ENCODE measurements at places on chromosomes 4 and X.
A peak's percentile ranks its signal among the peaks of the same experiment; 100 is the strongest.

DNA sequence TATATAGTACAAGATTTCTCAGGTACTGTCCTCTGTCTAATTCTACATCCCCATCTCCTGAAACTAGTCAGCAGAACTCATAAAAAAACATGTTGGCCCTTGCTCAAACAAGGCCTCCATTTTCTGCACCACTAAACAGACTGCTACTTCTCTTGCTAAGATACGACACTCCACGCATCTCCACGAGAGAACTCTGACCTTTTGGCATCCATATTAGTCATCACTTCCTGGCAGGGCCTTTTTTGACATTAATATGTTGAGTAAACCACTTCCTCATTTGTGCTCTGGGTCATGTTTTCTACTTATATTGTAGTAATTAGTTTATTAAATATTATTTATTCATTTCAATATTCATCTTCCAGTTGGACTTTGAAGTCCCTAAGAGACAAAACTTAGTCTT lies 65.6 kb downstream of the DCAF8L1 start:
- peak; percentile 1 for DNase-seq

- DNase-seq = no peak
Measured at GRCh38 chr4:82031376-82031927, 342.3 kb downstream of the HNRNPD start.

- DNase-seq = no peak
Measured at GRCh38 chrX:138191998-138192397, 519.5 kb downstream of the FGF13 start.

- DNase-seq = no peak
Measured at GRCh38 chrX:18875256-18875878, 108.5 kb downstream of the PHKA2 start.

DNA sequence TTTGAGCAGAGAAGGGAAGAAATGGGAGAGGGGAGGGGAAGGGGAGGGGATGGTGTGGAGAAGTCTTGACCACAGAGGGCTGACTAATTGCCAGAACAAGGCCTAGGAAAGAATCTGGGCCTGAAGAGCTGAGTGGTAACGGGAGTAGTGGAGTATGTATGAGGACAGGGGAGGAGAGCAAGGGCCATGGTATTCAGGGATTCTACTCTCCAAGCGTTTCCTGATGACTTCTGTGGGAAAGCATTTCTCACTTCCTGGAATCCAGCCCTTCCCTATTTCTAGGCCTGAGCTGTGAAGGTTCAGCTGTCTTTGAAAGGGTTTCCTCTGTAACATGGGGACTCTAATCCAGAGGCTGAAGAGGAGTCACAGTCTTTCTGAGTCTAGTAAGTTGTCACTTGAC lies 19.7 kb upstream of the SOX3 start:
- no peak for DNase-seq

DNA sequence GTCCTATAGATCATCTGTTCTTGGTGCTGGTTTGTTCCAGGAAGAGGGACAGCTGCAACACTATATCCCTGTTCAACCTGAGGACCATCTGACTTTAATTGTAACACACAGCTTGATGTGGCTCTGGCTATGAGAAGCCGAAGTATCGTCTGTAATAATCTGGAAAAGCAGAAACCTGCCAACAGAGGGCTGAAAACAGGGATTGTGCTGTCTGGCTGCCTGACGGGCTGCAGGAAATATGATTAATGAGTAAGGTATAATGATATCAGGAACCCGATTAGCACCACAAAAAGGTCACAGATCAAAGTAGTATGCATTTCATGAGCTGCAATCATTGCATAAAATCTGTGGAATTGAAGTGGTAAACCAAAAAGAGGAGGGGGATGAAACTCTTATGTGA lies 170.4 kb upstream of the MAB21L2 start:
- no peak for DNase-seq

GRCh38 chrX:132169554-132169953 lies 41.7 kb upstream of the FRMD7 start:
- DNase-seq = no peak

- no peak for DNase-seq
Measured at GRCh38 chr4:105147016-105147552, 408 bp downstream of the TET2 start.

- peak; percentile 49 for DNase-seq
Measured at GRCh38 chr4:123564758-123565346, 168.3 kb downstream of the SPRY1 start.

GRCh38 chrX:134600714-134601113 lies 57.6 kb downstream of the PLAC1 start:
- DNase-seq = no peak

DNA sequence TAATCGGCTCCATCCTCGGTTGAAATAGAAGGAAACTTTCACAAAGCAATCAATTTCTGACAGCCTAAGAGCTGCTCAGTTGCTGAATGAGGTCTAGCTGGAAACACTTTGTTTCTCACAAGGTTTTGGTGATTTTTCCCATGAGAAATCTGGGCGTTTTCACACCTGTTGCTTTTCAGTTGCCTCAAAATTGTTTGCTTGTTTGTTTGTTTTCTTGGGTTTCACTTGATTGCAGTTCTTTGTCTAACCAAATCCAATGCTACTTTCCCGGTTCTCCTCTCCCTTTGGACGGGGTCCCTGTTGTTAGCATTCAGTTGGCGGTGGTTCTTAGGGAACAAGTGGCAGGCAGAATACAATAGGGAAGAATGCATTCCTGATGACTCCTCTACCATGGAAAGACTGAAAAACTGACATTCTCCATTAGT lies 135.5 kb downstream of the PALLD start:
- DNase-seq = no peak

GRCh38 chrX:94123062-94123461 lies 449.1 kb downstream of the FAM133A start:
- DNase-seq = no peak

DNA sequence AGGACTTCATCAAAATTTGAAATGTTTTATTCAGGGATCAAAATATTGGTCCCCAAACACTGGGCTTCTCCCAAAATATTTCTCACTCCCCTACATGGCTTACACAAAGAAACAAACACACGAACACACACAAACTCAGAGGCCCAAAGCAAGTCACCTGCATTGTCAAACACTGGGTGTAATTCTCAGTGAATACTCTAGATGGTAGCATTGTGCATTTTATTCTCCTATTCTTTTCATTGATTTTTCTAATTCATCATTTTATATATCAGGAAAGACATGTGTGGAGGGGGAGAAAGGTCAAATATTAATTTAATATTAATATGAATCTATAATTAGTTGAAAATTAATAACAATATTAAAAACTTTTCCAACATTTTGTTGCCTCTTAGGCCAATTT lies 72.3 kb upstream of the TNMD start:
- no peak for DNase-seq

- peak; percentile 88 for DNase-seq
Measured at GRCh38 chr4:145315811-145316225, 135.4 kb upstream of the OTUD4 start.

DNA sequence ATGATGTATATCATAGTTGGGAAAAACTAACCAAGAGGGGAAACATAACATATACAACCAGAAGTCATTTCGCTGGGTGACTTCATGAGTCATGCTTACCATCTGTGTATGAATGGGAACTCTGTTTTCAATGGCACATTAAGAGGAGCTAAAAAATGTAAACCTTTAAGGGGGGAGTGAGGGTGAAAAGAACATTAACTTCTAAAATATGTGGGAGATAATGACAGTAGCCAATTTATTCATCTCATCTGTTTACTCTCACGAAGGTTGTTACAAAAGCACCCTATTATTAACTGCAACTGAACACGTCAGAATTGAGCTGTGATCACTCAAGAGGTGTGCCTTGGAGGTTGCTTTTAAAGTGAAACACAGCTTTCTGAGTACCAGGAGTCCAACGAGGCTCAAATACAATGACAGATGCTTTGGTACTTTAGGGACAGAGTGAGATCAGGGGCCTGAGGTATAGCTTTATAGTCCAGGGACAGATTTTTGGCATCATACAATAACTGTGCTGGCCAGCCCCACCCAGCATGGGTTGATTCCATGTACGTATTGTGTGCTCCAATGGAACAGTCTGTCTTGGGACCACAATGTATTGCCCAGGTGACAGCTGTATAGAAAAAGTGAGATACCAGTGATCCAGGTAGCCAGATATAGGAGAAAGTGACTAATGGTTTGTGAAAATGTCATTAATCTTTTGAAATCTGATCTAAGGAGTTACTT lies 107.3 kb downstream of the AMMECR1 start:
- no peak for DNase-seq

DNA sequence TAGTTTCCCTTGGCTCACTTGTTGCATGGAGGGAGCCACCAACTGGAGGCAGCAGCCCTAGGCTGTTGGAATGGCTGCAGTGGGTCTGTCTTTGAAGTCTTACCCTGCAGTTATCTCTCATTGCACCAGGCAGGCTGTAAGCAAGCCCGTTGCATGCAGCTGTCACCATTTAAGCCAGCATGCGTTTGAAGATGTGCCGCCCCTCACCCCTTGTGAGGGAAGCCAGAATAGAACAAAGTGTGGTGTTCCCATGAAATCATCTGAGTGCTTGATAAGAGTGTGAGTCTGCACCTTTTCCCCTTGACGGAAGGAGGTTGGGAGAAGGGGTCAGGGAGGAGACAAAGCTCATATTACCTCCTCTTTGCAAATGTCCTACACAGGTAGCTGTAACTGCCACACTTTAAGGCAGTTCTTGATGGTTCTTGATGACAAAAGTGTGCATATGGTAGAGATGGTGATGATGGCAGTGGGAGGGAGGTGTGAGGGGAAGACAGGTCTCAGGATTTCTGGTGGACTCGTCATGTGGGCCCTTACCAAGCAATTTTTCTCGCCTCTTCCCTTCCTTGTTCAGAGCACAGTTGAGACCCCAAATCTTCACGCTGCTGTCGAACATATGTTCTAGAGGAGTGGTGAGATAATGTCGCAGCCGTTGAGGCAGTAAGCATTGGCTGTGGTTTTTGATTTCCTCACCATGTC lies 191.4 kb upstream of the LEF1 start:
- DNase-seq = no peak

GRCh38 chr4:183412821-183413220 lies 31.6 kb upstream of the CDKN2AIP start:
- no peak for DNase-seq

- peak; percentile 33 for DNase-seq
Measured at GRCh38 chr4:55393461-55394320, 2.1 kb upstream of the TMEM165 start.

- DNase-seq = no peak
Measured at GRCh38 chr4:141788169-141788915, 152.0 kb downstream of the IL15 start.

GRCh38 chr4:153468587-153468986 lies 2.4 kb downstream of the TMEM131L start:
- DNase-seq = no peak

DNA sequence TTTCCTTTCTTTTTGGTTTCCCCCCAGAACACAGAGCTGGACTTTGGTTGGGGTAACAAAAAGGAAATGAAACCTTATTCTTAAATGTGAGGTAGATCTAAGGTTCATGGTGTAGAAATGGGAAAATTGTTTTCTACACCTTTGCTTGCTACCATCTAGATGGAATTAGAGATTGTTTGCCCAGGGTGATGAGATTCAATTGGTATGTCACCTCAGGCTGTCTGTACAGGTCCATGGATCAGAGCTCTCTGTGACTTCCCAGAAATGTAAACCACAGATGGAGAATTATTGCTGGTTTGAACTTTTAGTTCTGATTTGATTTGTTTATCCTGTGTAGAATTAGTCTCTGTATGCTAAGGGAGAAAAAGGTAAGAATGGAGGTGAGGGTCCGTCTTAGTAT lies 146.7 kb downstream of the PCDH7 start:
- DNase-seq = no peak

DNA sequence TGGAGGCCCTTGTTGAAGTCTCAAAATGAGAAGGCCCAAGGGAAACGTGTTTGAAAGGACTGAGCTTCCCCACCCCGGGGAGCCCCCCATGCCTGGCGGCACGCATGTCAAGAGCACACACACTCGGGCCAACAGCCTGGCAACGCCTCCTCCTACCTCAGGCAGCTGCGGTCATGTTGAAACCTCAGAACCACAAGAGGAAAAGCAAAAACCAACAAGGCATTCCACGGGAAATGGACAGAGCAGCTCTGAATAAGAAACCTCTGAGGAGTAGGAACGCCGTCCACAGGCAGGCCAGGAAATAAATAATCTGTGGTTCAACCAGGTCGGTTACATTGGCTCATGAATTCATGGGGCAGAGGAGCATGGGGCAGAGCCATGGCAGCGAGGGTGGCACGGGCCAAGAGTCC lies 95.7 kb upstream of the AFAP1 start:
- DNase-seq = no peak

DNA sequence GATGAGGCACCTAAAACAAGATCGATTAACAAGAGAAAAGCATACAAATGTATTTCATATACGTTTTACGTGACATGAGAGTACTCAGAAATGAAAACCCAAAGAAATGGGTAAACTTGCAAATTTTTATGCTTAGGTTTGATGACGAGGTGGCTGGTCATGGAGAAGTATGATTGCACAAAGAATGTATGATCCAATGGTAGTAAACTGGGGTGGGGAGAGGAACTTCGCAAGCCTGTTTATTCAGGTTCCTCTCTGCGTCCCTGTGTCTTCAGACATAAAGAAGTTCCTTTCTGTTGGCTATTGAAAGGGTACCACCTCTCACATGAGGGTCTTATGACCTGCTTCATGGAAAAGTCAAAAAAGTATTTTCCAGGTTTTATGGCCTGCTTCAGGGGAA lies 309.2 kb downstream of the BCOR start:
- DNase-seq = no peak

Data from fibroblast of the conjunctiva (primary cell).